ENCODE measurements at places on chromosomes 16 and 17.

- no peak for DNase-seq
Observed at GRCh38 chr17:76232342-76232741, 8.0 kb downstream of the RNF157 start.

DNA sequence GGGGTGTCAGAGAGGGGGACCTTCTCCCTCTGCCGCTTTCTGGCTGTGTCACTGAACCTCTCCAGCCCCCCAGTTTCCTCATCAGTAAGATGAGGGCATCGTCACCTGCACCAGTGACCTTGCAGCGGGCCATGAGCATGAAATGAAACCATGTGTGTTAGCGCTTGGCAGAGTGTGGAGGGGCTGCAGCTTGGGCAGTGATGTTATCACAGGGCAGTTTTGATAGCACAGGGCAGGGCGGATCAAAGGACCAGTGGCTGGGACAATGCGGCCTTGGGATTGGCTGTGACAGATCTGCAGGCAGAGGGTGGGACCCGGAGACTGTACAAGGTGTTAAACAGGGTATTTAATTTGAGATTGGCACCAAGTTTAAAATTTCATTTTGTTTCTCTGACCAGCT lies 38.9 kb upstream of the NAT9 start:
- no peak for DNase-seq

GRCh38 chr16:55510185-55510805 lies 1.4 kb downstream of the LPCAT2 start:
- no peak for DNase-seq

- no peak for DNase-seq
Observed at GRCh38 chr17:79654960-79655382, 44.1 kb upstream of the RBFOX3 start.

- no peak for DNase-seq
Observed at GRCh38 chr16:8848231-8848938, 20.4 kb downstream of the CARHSP1 start.

GRCh38 chr17:70484050-70484449 lies 314.7 kb downstream of the KCNJ2 start:
- DNase-seq, result no peak

GRCh38 chr16:886084-886543 lies 84.7 kb downstream of the LMF1 start:
- no peak for DNase-seq

DNA sequence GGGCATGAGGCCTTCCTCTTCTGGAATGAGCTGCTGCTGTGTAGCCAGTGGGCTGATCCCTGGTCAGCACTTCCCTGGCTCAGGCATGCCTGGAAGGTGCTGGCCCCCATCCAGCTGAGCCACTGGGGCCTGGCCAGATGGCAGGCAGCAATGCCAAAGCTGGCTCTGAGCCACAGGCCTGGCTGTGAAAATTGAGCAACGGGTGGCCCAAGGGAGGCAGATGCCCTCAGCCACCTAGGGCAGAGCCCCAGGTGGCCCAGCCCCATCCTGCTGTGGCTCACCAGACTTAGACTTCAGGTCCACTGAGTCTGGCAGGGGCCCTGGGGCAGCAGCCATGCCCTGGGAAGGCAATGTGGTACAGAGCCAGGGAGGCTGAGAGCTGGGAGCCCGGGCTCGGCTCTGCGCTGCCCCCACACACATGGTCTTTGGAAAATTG lies 8.5 kb upstream of the CRHR1 start:
- no peak for DNase-seq

DNA sequence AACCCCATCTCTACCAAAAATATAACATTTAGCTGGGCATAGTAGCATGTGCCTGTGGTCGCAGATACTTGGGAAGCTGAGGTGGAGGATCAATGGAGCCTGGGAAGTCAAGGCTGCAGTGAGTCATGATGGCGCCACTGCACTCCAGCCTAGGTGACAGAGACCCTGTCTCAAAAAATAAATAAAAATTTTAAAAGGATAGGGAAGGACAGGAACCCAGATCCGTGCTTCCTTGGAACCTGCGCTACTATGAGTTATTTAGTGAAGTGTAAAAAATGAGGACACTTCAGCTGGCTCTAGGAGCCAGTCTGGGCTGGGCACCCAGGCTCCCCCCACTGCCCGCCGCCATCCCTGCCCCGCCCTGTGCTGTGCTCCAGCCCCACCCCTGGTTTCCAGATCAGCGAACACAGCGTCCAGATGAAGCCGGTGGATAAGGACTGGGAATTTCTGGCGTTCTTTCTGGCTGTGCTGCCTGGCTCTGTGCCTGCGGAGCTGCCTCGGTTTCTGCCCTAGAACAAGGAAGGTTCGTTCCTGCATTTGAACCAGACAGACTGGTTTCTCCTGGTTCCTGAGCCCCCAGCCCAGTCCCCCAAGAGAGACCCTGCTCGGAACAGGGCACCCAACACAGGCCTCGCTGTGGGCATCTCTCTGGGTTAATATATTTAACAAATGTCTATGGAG lies 18.5 kb downstream of the PLLP start:
- DNase-seq, result no peak
